ENCODE measurements at places on chromosomes 7 and 10.

GRCh38 chr7:135755351-135755753 lies 6.7 kb upstream of the FAM180A start:
- no peak for DNase-seq

GRCh38 chr7:96636342-96636860 lies 73.2 kb downstream of the SEM1 start:
- no peak for DNase-seq

- DNase-seq: no peak
Observed at GRCh38 chr7:34338961-34339526, 319.0 kb upstream of the NPSR1 start.

GRCh38 chr10:5404208-5405041 lies at the start of gene TUBAL3:
TUBAL3 (minus strand) TSS chr10:5404828; CDS start chr10:5404792, 36 bp downstream.
- no peak for DNase-seq

DNA sequence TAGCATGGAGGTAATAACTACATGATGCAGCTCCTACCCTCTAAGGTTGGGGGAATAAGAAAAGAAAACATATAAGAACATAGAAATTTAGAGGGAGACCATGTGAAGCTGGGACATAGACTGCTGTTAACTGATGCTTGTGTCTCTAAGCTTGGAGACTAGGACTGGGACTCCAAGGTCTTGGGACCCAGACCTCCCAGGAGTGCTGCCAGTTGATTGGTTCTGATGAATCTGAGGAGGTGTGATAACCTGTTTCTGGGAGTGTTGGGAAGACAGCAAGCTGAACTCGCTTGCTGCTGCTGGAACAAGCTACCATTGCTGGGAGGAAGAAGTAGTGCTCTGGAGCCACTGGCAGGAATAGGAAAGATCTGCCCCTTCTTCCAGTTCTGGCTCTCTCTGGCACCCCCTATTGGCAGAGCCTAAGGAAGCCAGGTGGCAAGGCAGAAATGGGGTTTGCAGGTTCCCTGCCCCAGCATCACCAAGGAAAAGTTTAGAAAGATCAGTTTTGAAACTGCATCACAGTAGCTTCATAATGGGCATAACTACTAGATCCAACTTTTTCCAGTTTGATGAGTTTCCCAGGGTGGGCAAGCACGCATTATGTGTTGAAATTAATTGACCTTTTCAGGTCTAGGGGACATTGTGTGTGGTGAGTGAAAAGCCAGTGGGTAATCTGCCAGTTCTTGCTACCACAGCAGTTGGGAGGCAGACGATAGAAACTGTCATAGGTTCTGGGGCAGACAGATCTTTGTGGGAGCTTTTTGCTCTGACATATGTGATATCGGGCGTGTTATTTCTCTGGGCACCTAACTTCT lies 140.7 kb downstream of the SND1 start:
- DNase-seq: no peak

DNA sequence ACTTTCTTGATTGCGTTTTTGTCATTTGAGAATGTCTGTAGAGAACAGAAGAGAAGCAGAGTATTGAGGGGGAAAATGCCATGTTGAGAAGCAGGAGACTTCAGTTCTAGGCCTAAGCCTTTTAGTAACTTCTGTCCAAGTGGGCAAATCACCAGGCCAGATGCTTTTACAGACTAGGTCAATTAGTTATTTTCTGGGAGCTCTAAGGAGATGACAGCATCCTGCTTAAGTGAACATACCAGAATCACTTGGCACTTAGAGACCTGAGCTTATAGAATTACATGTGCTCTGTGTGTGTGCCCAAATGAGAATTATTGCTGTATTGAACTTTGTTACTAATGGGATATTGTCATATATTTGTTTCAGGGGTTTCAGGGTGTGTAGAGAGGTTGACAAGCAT lies 24.0 kb downstream of the AGK start:
- DNase-seq: no peak

- DNase-seq: no peak
Observed at GRCh38 chr10:6843481-6843881, 263.4 kb upstream of the PRKCQ start.

- DNase-seq: no peak
Observed at GRCh38 chr7:95276114-95276513, 48.2 kb downstream of the PON1 start.

DNA sequence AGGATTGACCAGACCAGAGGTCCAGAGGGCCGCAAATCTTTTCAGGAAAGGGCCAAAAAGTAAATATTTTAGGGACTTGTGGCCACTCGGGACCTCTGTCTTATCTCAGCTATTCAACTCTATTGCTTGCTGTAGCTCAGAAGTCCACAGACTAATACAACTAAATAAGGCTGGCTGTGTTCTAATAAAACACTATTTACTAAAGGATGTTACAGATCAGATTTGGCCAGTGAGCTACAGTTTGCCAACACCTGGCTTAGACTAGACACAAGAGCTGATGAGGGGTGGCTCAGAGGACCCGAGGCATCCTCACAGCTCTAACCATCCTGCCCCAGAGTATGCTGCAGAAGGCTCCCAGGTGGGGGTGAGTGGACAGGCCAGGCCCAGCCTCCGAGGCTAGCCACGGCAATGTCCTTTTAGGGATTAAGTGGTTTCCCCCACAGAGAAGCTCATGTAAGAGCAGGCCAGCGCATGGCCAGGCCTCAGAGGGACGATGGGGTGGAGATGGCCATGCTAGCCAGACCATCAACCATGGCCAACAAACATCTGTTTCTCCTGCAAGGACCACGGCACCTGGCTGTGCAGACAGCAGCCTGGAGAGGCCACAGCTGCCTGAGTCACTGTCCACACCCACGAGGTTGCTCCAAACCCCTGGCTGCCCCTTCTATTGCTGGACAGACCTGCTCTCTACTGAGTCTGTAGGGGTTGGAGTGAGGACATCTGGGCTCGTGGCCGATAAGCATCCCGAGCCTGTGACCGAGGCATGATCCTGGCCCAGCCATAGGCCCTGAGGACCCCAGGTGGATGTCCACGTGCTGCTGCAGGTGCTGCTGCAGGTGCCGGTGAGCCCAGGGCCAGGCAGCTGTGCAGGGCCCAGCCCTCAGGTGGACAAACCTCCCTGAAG lies 76.5 kb downstream of the AFAP1L2 start:
- DNase-seq: no peak

- no peak for DNase-seq
Observed at GRCh38 chr10:25678220-25678619, 255.8 kb upstream of the MYO3A start.

DNA sequence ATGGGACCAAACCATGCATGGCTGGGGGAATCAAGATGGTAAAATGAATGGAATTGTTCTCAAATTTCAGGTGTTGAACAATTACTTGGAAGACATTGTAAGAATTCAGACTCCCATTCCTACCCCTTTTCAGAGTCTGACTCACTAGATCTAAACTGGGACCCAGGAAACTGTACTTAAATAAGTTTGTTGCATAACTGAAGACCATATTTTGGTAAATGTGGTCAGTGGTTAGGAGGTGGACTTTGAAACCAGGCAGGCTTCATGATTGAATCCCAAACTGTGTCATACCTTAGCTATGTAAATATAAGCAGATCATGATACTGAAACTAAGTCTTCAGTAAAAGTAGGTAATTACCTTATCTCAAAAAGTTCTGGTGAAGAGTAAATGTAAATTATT lies 41.7 kb downstream of the ZWINT start:
- no peak for DNase-seq

GRCh38 chr10:4101918-4102654 lies 317.1 kb upstream of the KLF6 start:
- no peak for DNase-seq

DNA sequence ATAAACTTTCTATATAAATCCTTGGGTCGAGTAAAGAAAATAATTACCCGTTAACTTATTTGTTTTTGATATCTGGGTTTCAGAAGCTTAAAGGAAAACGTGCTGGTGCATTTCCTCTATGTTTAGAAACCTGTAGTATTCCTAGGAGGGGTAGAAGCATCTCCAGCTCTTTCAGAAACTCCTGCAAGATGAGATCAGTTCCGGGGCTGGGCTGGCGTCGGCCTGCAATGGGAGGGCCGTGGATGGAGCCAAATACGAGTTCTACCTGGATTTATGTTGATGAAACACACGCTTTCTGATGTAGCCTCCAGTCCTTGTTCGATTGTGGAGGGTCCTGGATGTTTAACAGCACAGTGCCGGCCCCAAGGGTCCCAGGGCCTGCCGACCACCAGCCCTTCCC lies 35.8 kb upstream of the DIP2C start:
- DNase-seq: no peak

DNA sequence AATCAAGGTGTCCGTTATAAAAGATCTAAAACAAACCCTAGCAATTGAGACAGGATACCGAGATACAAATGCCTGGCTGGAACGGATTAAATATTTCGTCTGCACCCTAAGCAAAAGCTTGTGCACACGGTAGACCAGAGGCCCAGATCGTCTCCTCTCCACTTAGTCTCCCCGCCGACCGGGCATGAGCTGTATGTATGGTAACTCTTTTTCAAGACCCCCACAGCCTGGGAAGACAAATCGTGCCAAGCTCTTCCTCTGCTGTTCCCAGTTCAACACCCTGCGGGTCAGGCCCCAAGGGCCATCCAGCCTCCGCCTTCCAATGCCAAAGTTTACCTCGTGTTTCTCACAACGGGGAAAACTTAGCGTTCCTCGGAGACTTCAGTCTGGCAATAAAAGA lies 285.7 kb upstream of the GALNT17 start:
- no peak for DNase-seq

DNA sequence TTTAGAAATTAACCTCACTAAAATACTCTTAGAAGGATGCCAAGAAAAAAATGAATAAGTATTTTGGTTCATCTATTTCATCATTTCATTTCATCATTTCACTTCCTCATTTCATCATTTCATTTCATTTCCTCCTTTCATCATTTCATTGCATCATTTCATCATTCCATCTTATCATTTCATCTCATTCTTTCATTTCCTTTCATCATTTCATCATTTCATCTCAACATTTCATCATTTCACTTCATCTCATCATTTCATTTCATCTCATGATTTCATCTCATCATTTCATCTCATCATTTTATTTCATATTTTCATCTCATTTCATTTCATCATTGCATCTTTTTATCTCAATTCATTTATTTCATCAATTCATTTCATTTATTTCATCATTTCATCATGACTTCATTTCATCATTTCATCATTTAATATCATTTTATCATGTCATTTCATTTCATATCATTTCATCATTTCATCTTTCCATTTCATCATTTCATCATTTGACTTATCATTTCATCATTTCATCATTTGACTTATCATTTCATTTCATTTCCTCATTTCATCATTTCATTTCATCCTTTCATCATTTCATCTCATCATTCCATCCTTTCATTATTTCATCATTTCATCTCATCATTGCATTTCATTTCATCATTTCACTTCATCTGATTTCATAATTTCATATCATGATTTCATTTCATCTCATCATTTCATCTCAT lies 129.9 kb downstream of the ZNF92 start:
- DNase-seq: no peak

- DNase-seq: no peak
Observed at GRCh38 chr7:110685899-110686298, 405.0 kb upstream of the LRRN3 start.

GRCh38 chr7:68671046-68671445 lies 927.2 kb upstream of the AUTS2 start:
- DNase-seq: no peak

- DNase-seq: no peak
Observed at GRCh38 chr7:30139836-30140384, 5.1 kb downstream of the MTURN start.

DNA sequence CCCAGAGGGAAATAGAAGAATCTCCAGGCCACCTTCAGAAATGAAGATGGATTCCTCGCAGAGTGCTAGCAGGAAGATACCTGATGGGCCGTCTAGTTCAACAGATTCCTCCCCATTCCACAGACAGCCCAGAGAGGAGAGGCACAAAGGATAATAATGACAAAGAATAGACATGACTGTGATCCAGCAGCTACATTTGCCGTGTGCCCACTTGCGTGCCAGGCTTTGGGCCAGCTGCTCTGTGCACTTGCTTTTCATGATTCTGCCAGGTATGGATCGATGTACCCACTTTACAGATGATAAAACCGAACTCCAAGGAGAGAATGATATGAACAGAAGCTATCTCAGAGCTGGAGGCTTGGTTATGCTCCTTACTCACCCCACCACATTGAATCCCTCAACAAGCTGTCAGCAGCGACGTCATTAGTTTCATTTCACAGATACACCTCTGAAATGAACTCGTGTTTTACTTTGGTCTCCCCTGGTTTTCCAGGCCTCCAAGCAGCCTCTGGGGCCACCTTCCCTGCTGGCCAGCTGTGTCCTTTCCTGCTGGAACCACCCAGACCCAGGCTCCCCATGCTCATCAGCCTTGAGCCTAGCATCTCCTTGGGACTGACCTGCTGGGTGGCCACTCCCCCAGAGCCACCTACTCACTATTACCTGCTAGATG lies 11.9 kb upstream of the WDFY4 start:
- DNase-seq: no peak

DNA sequence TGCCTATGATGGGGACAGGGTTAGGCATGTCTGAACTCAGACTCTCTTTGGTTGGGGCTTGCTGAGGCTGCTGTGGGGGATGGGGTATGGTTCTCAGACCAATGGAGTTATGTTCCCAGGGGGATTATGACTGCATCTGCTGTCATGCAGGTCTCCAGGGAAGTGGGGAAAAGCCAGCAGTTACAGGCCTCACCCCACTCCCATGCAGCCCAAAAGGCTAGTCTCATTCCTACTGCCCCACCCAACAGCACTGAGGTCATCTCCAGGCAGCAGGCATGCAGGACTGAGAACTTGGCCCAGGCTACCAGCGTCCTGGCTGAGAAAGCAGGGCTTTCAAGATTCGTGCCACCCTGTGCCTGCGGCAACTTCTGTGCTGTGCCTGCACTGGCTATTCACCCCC lies 373.3 kb downstream of the HTR7 start:
- DNase-seq: no peak

DNA sequence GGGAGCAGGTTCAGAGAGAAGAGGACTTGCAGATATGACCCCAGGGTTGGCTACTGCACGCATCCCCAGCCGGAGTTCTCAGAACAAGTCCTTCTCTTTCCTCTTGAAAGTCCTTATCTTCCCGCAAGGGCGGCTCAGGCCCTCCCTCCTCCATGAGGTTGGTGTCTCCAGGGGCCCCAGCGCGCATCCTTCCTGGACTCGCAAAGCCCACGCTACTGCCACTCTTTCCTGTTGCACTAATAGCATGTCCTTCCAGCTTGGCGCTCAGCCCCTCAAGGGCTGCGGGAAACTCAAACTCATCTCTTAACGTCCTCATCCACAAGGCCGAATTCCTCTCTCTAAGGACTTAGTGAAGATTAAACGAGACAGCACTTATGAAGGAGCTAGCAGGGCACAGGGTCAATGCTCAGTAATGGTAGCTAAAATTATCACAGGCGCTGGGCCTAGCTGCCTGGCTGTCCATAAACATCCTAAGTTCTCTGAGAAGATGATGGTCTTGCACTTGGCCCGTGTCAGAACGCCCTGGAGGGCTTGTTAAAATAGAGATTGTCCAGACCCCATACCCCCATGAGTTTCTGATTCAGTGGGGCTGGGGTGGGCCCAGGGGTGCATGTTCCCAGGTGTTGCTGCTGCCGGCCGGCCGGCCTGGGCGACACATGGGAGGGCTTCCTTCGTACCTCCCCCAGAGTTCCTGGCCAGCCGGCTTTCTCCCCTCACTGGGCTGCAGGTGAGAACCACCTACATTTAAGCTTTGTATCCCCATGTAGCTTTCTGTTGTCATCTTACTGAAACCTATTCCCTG lies 261.4 kb downstream of the COBL start:
- no peak for DNase-seq

GRCh38 chr7:19567011-19567410 lies 141.8 kb downstream of the POLR1F start:
- DNase-seq: no peak

GRCh38 chr7:18053177-18053928 lies 25.7 kb upstream of the PRPS1L1 start:
- DNase-seq: no peak

GRCh38 chr10:13787015-13787421 lies 200.3 kb downstream of the PRPF18 start:
- peak; percentile 57 for DNase-seq
